Astrocyte of the cerebellum (primary cell): ENCODE measurements at places on chromosomes 4 and X.

DNA sequence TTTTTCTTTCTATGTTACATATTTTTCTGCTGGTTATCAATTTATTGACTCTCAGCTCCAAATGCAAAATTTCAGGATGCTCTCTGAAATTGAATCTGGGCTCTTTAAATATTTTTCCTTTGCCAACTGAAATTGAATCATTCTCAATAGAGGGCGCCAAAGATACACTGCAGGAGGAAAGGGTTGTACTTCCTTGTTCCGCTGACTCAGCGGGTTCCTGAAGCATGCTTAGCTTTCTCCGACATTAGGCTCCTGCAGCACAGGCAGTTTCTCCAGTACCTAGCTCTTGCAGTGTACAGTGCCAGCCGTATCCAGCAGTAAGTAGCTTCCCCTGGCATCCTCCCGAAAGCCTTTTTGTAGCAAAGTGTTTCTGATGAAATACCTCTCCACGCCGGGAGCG lies 28.8 kb upstream of the CFAP47 start:
- DNase-seq: peak; percentile 11

- DNase-seq: no peak
Measured at GRCh38 chrX:109871121-109871888, 131.6 kb upstream of the TMEM164 start.

DNA sequence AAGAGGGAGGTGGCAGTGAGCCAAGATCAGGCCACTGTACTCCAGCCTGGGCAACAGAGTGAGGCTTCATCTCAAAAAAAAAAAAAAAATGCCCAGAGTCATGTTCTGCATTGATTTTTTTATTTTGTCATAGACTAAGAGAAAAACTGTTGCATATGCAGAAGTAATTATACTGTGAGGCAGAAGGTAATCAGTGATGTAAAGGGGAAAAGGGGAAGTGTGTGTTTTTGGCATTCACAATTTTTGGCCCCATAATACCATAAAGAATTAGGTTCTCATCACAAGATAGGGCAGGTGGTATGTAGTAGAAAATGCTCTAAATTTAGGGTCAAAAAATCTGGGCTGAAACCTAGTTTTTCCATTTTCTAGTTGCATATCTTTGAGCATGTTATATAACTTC lies 47.3 kb upstream of the GAB1 start:
- no peak for DNase-seq

DNA sequence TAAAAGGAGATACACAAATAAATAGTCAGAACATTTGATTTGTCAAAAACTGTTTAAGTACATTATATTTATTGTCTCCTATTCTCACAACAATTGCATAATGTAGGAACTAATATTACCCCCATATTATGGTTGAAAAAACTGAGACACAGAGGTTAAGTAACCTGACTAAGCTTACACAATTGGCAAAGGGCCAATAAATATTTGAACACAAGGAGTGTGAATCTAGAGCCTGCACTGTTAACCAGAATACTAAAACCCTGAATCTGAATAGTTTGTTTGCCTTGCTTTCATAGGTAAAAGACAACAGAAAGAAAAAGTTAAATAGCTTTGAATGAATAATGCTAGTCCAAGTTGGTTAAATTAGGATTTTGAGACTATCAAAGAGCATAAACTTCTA lies 55.2 kb downstream of the IL13RA2 start:
- DNase-seq: no peak

- peak; percentile 4 for DNase-seq
Measured at GRCh38 chrX:4925911-4926310, 1212.5 kb upstream of the PRKX start.

DNA sequence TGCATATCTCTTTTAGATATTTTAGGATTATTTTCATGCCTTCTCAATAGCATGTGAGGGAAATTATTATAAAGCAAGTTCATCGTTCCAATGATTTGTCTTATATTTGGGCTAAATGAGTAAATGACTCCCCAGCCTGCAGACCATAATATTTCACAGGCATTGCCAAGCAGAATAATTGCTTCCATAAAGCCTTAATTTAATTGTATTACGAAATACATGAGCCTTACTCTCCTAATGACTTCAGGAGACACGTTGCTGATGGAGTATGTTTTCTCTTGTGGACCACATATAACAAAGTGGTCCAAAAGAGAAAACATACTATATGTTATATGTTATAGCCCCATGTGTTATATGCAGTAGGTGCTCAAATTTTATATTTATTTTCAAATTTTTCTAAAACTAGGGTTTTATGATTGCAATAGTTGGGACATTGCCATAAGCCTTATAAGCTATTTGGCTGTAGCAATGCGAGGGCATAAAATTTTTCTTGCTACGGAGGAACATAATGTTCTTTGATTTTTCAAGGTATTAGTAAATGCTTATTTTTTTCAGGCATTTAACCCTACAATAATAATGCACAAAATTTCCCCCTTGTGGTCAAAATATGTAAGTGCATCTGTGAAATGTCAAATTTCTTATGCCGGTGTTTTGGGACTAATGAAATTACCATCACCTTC lies 26.2 kb upstream of the TMPRSS11D start:
- no peak for DNase-seq

DNA sequence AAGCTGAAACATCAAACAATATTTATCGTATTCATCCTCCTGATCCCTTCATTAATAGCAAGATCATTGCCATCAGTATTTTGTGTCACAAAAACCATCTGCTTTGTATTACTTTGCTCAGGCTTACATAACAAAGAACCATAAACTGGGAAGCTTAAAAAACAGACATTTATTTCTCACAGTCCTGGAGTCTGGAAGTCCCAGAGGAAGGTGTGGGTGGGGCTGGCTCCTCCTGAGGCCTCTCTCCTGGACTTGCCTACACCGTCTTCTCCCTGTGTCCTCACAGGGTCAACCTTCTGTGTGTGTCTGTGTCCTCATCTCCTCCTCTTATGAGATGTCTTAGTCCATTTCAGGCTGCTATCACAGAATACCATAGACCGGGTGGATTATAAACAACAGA lies 61.3 kb upstream of the MXRA5 start:
- DNase-seq: no peak

GRCh38 chrX:28888416-28888815 lies 301.2 kb downstream of the IL1RAPL1 start:
- no peak for DNase-seq

GRCh38 chr4:165461159-165461821 lies 82.5 kb downstream of the CPE start:
- DNase-seq: peak; percentile 80

DNA sequence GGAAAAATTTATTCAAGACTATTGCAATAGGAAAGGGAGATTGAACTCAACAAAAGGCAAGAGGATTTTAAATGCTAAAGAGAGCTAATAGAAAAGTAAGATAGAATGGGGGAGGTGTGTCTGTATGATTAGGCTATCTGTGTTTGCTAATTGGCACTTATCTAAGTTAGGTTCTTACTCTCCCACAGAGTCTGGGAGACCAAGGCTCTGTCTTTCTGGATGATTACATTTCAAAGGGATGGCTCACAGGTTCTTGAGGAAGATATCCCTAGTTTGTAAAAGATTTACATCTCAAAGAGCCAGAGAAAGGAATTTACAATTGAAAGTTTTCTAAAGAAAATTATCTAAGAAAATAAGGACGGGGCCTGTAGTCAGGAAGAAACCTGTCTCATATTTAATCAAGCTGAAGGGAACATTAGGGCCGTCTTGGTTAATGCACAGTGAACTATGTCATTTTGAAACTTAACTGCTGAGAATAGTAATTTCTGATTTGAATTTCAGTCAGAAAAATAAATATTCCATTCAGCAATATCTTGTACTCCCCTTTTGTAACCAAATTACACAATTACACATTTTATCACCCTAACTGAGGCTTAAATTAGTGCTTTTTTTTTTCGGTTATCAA lies 75.8 kb downstream of the MAGEB10 start:
- no peak for DNase-seq

DNA sequence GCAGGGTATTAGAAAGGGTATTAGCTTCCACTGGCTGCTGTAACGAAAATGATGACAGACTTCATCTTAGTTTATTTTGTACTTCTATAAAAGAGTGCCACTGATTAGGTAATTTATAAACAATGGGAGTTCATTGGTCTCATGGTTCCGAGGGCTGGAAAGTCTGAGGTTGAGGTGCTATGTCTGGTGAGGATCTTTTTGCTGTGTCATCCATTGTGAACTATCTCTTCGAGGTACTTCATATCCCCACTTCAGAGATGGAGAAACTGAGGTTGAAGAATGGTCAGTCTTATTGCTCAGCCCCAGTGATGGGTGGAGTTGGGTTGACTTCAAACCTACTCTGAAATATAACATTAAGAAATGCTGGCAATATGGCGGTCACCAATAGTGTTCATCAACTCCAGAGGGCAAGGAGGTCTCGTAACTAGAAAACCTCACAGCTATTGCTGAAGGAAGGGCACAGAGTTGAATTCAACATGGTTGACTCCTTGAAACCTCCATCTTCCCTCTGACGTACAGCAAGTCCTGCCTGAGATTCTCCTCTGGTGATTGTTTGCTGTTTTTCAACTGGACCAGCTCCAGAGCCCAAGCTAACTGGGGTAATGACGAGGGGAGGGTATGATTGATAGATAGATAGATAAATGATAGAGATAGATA lies 53.6 kb upstream of the SHOX start:
- no peak for DNase-seq

GRCh38 chrX:142095651-142096245 lies 109.3 kb downstream of the MAGEC2 start:
- DNase-seq: no peak

GRCh38 chrX:7841084-7841805 lies 1.7 kb upstream of the VCX start:
- DNase-seq: no peak

- DNase-seq: no peak
Measured at GRCh38 chrX:133911825-133912495, 73.4 kb downstream of the GPC3 start.

DNA sequence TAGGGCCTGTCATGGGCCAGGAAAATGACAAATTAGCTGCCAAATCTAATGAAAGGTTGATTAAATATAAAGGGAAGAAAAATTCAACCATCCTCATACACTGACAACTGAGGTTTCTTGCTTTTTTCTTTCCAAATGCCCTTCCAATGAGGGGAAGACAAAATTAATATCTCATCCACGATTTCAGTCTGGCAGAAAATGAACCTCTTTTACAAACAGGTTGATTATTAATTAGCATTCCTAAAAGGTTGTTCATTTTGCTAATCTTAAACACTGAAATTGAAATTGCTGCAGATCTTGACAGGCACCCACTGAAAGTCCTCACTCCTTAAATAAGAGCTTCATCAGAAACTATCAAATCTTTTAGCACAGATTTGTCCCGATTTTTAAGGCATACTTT lies 45.5 kb downstream of the NPFFR2 start:
- no peak for DNase-seq

DNA sequence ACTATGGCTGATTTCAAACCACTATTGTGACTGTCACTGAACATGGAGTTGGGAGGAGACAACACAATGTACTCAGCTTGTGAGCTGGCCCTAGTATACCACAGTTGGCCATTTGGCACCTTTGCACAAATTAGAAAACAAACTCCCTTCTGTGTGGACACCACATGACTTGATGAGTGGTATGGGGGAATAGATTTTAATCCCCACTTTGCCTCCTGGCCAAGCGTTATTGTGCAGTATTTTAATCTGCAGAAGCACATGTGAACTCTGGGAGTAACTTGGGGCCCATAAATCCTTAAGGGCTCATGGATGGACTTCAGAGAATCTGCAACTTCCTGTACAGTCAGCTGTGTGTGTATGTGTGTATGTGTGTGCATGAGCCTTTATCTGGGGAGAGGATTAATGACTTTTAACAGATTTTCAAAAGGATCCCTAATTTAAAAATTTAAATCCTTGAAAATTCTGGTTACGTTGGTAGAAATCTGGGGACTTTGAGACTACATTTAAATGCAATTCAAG lies 105.0 kb upstream of the PAQR3 start:
- DNase-seq: no peak

DNA sequence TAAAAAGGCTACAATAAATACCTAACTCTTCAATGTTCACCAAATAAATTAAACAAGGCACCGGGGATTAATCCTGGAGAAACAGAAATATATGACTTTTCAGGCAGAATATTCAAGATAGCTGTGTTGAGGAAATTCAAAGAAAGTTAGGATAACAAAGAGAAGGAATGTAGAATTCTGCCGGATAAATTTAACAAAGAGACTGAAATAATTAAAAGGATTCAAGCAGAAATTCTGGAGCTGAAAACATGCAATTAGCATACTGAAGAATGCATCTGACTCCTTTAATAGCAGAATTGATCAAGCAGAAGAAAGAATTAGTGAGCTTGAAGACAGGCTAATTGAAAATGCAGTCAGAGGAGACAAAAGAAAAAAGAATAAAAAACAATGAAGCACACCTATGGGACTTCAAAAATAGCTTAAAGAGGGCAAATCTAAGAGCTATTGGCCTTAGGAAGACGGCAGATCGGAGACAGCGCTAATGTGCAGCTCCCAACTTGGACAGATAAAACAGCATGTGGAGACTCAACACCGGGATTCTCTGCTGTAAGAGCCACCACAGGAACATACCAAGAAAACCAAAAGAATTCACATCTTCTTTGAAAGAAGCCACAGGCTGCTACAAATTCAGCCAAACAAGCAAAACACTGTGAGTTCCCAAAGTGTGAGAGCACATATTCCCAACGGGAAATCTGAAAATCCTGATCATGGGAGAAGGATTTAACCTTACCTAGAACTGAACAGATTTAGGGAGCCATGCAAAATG lies 1290.9 kb downstream of the PCDH18 start:
- DNase-seq: peak; percentile 84

DNA sequence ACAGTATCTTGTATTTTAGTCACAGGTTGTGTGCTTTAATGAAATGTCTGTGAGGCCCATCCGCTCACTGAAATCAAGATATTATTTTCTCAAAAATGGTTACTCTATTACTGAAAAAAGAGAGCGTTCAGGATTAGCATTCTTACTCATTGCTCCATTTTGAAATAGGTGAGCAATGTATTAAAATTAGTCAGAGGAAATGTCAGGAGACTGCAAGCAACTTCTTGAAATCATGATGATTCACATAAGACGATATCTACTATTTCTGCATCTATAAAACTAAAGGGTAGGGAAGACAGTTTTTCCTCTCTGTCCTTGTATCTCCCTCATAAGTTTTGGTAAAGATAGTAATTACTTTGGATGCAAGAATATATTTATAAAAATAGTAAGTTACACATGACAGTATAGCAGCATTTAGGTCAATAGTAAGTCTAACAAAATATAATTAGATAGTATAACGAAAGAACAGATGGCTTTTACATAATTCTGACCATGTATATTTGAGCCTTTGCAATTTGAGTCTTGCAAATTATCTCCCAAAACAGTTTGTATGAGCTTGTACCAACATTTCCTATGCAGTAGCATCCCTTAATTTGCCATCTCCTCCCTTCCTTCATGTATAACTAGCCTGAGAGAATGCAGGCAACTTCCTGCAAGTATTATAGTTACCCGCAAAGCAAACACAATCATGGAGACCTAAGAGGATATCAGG lies 937.8 kb downstream of the PCDH7 start:
- no peak for DNase-seq
